ENCODE measurements at places on chromosomes 12 and 14.

DNA sequence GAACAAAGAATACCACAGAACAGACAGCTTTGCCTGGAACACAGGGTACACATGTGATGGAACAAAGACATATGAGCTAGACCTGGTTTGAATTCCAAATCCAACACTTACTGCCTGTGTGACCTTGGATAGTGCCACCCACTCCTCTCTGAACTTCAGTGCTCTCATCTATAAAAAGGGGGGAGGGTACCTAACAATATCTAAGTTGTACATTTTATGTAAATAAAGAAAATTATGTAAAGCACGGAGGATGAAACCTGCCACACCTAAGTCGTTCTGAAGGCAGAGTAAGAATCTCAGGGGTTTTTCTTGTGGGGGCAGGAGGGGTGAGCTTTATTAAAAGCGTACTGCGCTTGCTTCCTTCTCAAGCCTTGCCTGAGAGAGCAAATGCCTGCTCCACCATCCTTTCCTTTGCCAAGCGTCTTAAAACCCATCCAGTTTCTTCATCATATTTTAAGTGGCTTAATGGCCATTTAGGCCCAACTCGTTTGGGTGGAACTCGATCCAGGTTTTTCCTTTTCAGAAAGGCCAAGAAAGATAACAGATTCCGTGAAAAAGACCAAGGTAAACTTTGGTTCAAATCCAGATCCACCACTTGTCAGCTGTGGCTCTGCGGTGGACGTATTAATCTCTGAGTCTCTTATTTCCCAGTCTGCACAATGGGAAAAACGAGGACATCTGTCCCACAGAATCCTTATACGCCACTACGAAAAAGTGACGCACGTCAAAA lies 946 bp downstream of the DDX24 start:
- DNase-seq, result no peak

DNA sequence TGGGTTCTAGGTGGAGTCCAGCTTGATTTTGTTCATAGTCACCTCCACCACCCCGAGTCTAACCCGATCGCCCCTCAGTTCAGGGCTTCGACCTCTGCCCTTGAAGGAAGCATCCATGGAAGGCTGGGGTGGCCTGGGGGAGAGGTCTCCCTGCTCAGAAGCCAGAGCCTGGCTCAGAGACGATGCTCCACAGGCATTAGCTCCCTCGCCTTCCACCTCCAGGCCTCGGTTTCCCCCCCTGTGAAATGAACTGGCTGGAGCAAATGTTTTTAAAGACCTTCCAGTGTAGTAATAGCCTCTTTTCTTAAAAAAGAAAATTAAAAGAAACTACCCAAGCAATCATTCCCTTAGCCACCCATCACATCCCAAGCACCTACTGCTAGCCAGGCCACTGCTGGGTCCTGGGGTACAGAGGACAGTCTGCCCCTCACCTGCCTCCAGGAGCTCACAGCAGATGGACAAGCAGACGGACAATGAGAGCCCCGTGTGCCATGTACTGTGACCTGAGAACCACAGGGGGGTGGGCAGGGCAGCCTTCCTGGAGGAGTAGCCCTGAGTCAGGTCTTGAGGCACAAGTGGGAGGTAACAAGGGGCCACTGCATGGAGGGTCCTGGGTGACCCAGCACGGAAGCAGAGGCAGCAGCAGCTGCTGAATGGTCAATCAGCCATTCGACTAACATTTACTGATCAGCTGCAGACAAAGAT lies 42.3 kb upstream of the EML1 start:
- no peak for DNase-seq

GRCh38 chr14:103377522-103378037 lies 7.6 kb upstream of the MARK3 start:
- no peak for DNase-seq

- DNase-seq, result no peak
Observed at GRCh38 chr14:77498984-77499527, 440 bp upstream of the ISM2 start.

DNA sequence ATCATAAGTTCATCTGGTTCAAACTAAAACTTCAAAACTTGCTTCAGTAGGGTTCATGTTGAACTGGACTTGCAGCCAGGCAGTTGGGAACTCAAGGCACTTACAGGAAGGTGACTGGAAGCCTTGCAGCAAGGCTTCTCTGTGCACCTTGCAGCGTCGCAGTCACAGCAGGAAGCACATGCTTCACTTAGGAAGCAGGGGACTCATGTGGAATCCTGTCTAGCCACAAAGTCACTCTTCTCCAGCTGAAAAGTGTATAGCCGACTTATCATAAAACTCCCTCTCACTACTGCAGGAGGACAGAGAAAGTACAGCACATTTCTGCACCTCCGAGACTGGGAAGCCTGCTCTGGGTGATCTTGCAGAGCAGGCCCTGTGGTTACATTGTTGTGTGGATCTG lies 114.0 kb upstream of the PRB2 start:
- no peak for DNase-seq

GRCh38 chr12:26195250-26195640 lies at the start of gene SSPN:
TSS of gene SSPN (plus strand) at chr12:26195573. CDS start at chr12:26195673, 100 bp downstream.
- DNase-seq, result no peak

DNA sequence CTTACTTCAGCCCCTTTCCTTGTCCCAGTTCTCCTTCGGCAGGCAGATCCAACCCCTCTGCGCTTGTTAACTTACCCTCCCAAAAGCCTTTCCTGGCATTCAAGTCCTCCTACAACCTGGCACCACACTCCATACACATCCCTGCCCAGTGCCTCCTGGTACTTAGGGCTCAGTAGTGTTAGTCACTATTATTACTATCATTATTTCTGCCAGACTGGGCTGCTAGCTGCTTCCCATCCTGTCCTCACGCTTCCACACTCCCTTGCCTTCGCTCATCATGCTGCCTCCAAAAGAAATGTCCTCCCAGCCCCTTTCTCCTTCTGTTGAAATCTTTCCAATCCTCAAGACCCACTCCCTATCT lies 1.6 kb upstream of the HDAC7 start:
- no peak for DNase-seq

- no peak for DNase-seq
Observed at GRCh38 chr12:123151457-123152454, 866 bp upstream of the PITPNM2 start.

- no peak for DNase-seq
Observed at GRCh38 chr14:48703728-48704467, 882.3 kb downstream of the RPS29 start.

GRCh38 chr14:92421751-92422150 lies 91.8 kb upstream of the RIN3 start:
- no peak for DNase-seq

DNA sequence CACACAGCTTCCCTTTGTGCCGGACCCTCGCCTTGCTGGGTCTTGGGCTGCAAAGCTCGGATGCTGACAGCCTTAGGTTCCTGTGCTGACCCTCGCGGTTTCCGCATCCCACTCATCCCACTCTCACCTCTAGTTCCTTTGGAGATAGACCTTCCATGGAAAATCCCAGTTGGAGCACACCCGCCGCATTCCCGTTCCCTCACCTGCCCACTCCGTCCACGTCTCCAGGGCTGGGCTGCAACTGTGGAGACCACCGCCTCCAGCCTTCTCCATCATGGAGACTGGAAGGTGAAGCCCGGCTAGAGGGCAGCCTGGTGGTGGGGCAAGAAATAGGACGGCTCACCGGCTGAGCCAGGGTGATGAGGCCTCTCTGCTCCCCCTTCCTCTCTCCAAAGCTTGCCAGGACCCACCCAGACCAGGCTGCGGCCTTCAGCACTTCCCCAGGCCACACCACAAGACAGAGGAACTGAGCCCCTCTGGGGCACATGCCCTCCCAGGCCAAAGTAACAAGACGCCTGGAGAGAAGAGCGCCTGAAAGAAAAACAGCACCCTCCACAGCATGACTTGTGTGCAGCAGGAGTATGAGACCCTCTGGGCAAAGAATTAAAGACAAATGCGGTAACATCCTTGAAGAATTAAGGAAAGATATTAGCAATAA lies 15.0 kb downstream of the TMEM121 start:
- no peak for DNase-seq

- no peak for DNase-seq
Observed at GRCh38 chr12:110983811-110984210, 63.4 kb upstream of the MYL2 start.

GRCh38 chr12:66206141-66206540 lies 17.1 kb downstream of the IRAK3 start:
- DNase-seq, result no peak

- DNase-seq, result no peak
Observed at GRCh38 chr14:101758913-101759593, 2.5 kb upstream of the PPP2R5C start.

DNA sequence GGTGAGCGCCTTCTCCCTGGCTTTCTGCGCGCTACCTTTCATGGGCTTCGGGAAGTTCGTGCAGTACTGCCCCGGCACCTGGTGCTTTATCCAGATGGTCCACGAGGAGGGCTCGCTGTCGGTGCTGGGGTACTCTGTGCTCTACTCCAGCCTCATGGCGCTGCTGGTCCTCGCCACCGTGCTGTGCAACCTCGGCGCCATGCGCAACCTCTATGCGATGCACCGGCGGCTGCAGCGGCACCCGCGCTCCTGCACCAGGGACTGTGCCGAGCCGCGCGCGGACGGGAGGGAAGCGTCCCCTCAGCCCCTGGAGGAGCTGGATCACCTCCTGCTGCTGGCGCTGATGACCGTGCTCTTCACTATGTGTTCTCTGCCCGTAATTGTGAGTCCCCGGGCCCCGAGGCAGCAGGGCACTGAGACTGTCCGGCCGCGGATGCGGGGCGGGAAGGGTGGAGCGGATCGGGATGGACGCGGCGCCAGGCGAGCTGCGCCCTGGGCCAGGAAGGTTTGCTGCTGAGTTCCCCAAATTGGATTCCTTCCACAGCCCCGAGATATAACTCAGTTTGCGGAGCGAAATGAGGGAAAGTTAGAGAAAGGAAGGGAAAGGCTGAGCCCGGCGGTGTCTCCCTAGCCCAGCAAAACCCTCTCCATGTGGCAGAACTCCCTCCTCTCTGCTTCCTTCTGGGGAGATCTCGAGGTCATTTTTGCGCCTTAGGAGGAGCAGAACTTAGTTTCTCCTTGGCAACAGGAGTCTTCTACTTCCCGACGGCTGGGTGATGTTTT lies 972 bp downstream of the PTGDR start:
- no peak for DNase-seq

GRCh38 chr14:96688629-96689028 lies 108.6 kb upstream of the VRK1 start:
- DNase-seq, result no peak

- no peak for DNase-seq
Observed at GRCh38 chr12:12976366-12976765, 23.7 kb downstream of the HEBP1 start.

- DNase-seq, result no peak
Observed at GRCh38 chr14:99737451-99737951, 53.4 kb downstream of the CYP46A1 start.

DNA sequence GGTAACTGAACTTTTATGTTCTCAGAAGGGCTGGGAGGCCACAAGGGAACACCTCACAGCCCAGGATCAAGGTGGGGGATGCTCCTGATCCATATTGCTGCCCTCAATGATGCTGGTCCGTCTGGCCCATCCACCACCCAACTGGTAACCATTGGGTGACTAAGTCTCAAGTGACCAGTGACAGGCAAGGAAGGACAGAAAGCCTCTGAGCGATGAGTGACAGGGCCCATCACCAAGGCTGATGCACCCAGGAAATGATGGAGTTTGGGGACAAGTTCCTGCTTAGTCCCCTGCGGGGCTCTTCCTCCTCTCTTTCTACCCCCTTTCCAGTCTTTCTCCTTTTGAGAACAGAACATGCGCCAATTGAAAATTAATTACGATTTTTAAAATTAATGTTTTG lies 2.6 kb upstream of the MMP19 start:
- no peak for DNase-seq

- DNase-seq, result no peak
Observed at GRCh38 chr14:58138714-58139482, 13.1 kb downstream of the ARMH4 start.

DNA sequence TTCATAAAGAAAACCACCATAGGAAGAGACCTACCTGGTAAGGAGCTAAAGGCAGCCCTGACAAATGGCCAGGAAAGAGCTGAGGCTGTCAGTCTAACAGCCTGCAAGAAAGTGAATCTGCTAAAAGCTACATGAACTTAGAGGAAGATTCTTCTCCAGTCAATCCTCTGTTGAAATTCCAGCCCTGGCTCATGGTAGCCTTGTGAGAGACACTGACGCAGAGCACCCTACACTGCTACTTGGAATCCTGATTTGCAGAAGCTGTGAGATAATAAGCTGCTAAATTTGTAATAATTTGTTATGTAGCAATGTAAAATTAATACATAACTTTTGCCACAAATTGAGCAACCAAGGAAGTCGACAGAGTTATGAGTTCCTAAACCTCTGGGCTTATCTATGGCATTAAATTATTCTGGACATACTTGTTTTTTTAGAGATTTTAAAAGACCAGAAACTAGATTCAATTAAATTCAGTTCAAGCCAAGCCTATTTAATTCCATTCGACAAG lies 257.0 kb downstream of the ETNK1 start:
- DNase-seq, result no peak

- no peak for DNase-seq
Observed at GRCh38 chr12:130530429-130530828, 185.7 kb downstream of the RIMBP2 start.

GRCh38 chr12:49979791-49980190 lies 7.0 kb downstream of the AQP6 start:
- DNase-seq, result no peak

All from SIG-M5 (cell line).